ENCODE measurements at places on chromosomes 6 and 20.

DNA sequence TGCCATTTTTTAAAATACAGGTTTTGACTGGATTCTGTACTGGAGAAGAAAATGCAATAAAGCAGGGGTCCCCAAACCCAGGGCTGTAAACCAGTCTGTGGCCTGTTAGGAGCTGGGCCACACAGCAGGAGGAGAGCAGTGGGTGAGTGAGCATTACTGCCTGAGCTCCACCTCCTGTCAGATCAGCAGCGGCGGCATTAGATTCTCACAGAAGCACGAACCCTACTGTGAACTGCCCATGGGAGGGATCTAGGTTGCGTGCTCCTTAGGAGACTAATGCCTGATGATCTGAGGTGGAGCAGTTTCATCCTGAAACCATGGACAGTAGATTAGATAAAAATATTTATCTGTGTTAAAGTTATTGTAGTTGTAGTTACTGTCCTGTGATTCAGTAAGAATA, 21.1 kb upstream of the FBXO9 start:
- no peak for DNase-seq

- no peak for DNase-seq
Observed at GRCh38 chr6:99080191-99080590, 132.4 kb upstream of the FBXL4 start.

GRCh38 chr6:144349690-144350527, 64.8 kb downstream of the UTRN start:
- no peak for DNase-seq

- no peak for DNase-seq
Observed at GRCh38 chr20:52859156-52859876, 112.8 kb upstream of the TSHZ2 start.

DNA sequence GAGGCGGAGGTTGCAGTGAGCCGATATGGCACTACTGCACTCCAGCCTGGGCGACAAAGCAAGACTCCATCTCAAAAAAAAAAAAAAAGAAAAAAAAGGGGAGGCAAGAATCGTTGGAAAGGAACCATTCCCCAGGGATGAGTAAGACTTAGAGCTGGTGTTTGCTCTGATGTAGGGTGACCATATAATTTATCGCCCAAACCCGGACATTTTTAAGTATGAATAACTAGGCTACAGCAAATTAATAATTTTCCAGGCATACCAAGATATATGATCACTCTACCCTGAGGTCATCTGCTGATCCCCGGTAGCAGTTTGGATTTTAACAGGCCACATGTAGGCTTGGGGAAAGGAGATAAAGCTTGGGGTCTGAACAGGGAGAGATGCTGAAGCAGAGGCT, 260.9 kb downstream of the BTBD9 start:
- no peak for DNase-seq

DNA sequence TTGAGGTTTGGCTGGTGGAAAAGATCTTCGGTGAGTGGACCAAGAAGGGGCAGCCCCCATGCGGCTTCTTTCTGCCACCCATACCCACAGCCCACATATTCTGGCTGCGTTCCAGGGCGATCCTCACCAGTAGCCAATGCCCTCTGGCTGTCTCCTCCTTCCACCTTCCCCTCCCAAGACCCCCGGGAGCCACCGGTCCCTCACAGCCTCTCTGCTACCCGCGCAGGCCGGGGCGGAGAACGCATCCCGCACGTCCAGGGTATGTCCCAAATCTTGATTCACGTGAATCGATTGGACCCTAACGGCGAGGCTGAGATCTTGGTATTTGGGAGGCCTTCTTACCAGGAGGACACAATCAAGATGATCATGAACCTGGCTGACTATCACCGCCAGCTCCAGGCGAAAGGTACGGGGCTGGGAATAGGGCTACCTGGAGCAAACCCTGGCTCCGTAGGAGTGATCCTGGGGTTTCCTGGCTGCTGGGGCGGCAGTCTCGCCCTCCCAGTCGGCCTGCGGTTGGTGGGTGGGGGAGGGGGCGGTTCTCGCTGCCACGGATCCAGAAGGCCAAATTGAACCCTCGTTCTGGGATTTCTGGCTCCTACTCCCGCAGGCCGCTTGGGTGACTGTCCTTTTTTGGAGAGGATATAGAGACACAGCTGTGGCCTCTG, 545 bp downstream of the KHDC3L start:
- DNase-seq, result no peak

- DNase-seq, result no peak
Observed at GRCh38 chr6:168574699-168575195, 133.8 kb downstream of the SMOC2 start.

GRCh38 chr6:161117308-161117707, 125.7 kb downstream of the MAP3K4 start:
- DNase-seq, result peak; percentile 98

DNA sequence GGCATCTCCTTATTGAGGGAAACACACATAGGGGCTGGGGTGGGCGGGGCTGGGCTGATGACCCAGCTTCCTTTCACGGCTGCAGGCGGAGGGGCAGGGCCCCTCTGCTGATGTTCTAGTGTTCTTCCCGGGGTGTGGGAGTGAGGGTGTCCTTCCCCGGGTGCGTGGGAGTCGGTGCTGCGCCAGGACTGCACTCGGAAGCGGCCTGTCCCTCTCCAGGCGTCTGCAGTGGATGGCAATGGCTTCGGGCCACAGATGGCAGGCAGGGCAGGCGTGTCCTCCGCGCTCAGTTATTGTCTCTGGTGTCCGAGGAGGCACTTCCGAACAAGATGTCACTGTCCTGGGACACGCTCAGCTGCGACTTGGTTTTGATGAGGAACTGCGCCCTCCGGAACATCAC, 19.2 kb downstream of the KCNG1 start:
- DNase-seq, result no peak

- DNase-seq, result no peak
Observed at GRCh38 chr6:148591656-148592055, 155.2 kb upstream of the UST start.

DNA sequence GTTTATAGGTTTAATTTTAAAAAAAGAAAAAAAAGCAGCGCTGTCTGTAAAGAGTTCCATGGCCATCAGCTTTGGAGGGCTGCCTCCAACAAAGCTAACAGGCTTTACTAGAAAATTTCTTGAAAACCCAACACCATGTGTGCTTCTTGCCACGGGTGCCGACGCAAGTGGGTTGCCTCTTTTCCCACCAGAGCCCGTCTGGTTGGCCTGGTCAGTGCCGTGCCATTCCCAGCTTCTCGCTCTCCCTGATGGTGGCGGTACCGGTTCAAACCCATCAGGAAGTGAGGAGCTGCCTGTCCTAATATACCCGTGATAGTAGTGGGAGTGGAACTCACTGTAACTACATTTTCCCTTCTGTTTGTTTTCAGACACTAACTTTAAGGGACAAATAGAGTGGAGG, 73.7 kb downstream of the CDH4 start:
- DNase-seq, result no peak

GRCh38 chr20:43752561-43753301, 25.9 kb upstream of the GTSF1L start:
- peak; percentile 82 for DNase-seq

GRCh38 chr20:10635476-10636208, 38.2 kb downstream of the JAG1 start:
- DNase-seq, result no peak

- peak; percentile 63 for DNase-seq
Observed at GRCh38 chr6:109014606-109015005, 80.0 kb downstream of the SESN1 start.

DNA sequence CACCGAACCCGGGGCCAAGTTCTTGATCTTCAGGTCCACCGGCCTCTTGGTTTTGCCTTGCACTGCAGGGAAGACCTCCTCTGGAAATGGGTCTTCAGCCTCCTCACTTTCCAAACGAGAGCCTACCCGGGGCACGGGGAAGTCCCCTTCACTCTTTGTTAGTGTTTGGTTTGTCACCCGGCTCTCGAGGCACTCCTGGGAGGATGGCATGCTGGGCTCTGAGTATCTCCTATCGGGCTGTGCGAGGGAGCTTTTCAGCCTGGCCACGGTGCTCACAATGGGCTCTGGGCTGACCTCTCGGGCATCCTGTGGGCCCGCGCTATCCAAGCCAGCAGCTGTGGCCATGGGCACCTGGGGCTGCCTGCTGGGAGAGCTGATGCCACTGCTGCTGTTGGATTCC, 8.1 kb downstream of the TAGAP start:
- no peak for DNase-seq

DNA sequence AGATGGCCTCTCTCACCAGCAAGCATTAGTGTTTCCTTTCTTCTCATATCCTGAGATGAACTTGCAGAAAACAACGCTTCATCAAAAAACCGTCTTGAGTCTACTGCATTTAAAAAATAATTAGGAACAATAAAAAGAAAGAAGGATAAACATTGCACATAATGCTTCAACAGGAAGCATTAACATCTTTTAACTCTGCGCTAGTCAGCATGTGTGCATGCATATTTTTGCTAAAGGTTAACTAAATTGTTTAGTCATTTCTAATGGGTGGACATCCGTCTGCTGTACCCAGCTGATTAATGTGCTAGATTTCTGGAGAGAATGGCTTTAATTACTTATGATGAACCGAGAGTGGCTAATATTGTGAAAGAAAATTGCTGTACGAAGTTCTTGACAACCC, 349.3 kb downstream of the SOX4 start:
- no peak for DNase-seq

DNA sequence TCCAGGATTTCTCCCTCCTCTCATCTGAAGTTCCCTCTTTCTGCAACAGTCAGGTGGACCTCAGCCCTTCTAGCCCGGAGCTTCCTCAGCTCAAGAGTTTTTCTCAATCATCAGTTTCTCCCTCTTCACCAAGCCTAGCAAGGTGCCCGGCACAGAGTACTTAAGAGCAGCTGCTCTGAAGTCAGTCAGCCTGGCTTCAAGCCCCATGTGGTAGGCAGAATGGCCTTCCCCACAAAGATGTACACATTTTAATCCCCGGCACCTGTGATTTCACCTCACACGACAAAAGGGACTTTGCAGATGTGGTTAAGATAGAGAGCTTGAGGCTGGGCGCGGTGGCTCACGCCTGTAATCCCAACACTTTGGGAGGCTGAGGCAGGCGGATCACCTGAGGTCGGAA, 15.1 kb upstream of the RBPJL start:
- DNase-seq, result no peak

GRCh38 chr6:15061908-15062515, 183.9 kb upstream of the JARID2 start:
- no peak for DNase-seq

DNA sequence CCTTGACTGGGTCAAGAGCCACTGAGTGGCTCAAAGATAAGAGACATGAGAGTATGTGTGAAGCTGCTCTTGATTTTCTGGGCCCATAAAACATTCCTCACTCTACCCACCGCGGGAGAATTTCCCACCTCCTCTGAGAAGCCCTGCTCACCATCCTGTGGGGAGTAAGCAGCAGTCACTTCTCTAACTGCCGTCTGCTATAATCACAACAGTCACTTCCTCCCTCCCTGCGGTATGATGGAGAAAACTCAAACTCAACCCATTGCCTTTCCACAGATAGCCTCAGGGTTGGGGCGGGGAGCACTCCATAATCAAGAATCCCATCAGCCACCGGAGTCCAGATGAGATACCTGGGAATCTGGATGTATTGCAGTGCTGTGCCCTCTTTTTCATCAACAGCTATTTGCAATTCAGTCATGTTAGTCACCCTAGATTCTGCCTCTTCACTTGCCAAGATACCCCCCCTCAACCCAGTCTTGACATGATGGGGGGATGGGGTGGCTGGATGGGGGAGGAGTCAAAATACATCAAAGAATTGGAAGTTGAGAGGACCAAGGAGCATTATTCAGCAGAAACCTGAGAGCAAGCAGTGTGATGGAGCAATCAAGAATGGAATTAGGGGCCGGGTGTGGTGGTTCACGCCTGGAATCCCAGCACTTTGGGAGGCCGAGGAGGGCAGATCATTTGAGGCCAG, 5.1 kb downstream of the MOCS1 start:
- no peak for DNase-seq

DNA sequence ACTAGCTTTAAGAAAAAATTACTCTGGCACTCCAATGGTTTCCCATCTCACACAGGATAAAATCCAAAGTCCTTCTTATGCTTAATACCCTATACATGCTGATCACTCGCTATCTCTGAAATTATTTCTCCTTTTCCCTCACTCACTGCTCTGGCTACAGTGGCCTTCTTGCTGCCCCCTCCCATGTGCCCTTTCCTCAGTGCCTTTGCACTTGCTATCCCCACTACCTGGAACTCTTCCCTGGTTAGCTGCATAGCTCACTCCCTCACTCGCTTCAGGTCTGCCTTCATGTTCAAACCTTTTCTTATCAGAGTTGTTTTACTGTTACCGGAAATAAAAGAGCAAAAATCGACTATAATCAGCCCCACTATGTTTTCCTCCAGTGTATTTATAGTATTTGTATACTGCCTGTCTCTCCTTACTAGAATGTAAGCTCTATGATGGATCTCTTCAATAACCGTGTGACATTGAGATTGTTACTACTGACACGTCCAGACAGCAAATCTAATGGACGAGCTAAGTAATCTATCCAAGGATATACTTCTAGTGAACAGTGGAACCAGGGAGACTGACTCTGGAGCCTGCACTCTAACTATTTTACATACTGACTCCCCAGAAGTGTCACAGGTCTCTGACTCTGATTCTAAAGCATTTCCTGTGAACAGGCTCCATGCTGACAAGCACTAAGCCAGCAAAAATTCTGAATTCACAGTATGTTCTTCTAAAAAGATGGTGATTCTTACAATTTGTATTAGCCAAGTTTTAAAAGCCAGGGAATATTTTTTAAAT, 25.1 kb downstream of the FKBP5 start:
- no peak for DNase-seq

DNA sequence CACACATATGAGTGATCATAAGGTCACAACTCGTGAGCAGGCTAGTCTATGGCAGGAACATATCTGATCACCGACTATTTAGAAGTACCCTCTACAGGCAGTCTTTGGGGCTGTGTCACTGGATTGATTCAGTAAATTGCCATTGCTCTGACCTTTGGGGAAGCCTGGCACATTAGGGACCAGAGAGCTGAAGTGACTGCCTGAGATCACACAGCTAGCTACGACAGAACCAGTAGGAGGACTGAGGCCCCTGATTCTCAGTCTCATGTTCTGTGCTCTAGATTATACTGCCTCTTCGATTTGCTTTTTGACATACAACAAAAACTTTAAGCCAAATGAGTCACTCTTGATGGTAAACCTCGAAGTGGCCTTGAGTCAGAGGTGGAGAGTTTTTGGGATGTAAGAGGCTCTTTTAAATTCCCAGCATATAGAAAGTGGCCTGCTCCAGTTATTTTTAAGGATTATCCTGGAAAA, 247.5 kb upstream of the SUPT3H start:
- no peak for DNase-seq

DNA sequence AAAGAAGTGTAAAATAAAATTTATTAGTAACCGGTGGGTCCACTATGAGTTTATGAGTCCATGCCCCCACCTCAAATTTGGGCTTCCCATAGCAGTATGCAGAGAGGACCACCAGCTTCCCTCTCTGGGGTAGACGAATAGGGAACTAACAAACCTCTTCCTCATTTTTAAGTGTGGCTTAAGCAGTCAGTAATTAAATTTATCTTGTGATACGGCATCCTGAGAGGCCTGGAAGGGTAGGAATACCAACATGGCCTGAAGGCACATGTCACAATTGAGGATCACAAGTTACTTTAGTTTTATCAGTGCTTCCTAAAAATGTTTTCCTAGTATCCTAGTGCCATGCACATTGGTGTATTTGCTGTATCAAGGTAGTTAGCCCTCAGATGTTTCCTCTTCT, 239.9 kb downstream of the HIVEP2 start:
- peak; percentile 71 for DNase-seq

Data from inflammatory macrophage (primary cell).